ENCODE measurements at places on chromosomes 13 and 19.
A peak's percentile ranks its signal among the peaks of the same experiment; 100 is the strongest.

GRCh38 chr19:38974624-38975213 lies 823 bp downstream of the FBXO17 start:
- no peak for DNase-seq

GRCh38 chr19:55132453-55133129 lies 15.2 kb upstream of the PPP1R12C start:
- DNase-seq: no peak

DNA sequence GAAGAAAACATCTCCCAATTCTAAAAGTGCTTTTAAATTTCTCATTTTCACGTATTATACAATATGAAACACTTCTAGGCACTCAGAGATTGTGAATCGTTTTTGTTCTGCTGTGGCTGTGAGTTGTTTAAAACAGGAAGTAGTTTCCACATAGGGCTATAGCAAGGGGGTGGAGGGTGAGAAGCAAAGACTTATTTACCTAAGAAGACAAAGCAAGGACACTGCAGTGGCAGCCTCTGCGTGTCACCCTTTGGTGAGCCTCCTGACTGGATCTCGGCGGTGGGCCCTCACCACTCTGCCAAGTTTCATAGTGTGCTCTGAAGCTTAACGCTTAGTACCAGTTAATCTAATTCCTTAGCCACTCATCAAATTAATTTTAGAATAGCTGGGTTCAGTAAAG lies 56.8 kb downstream of the TNFSF13B start:
- peak; percentile 25 for DNase-seq

GRCh38 chr19:44776402-44777096 lies 1.1 kb upstream of the CBLC start:
- DNase-seq: no peak

DNA sequence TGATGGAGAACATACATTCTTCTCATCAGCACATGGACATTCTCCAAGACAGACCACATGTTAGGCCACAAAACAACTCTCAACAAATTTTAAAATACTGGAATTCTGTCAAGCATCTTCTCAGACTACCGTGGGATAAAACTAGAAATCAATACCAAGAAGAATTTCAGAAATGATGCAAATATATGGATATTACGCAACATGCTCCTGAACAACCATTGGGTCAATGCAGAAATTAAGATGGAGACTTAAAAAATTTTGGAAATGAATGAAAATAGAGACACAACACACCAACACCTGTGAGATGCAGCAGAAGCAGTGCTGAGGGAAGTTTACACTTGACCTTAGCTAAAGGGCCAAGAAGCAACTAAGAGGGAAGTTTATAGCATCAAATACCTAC lies 162.8 kb downstream of the CACNA1A start:
- DNase-seq: no peak

DNA sequence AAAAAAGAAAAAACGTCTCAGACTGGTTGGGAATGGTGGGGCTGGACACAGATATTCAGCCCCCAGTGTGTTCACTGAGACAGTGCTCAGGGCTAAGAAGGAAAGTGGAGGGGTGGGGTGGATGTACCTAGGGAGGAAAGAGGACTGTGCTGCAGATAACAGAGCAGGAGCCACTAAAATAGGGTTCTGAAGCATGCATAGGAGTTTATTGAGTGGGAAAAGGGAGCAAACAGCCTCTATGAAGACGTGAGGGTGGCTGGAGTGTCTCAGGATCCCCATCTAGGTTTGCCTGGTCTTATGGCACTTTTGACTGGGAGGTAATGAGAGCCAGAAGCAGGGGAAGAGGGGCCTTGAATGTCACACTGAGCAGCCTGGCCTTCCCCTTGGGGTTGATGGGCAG lies 3.4 kb downstream of the MEGF8 start:
- no peak for DNase-seq

GRCh38 chr19:31344403-31344802 lies 4.8 kb downstream of the TSHZ3 start:
- DNase-seq: no peak

GRCh38 chr13:41389580-41389979 lies 67.8 kb upstream of the RGCC start:
- DNase-seq: no peak

- DNase-seq: no peak
Measured at GRCh38 chr19:36837176-36837905, 846 bp downstream of the ZNF790 start.

DNA sequence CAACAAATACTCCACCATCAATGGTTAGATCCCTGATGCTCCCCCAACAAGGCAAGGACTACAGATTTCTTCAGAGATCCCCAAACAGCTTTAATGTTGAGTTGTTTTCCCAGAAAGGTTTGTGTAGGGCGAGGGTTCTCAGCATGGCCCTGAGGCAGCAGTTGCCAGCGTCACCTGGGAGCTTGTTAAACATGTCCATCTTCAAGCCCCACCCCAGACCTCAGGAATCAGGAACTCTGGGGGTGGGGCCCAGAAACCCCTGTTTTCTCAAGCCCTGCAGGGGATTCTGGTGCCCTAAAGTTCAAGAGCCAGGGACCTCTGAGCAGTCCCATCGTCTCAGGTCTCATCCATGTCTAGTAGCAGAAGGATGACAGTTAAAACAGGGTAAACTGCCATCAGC lies 9.6 kb downstream of the EFNB2 start:
- no peak for DNase-seq

DNA sequence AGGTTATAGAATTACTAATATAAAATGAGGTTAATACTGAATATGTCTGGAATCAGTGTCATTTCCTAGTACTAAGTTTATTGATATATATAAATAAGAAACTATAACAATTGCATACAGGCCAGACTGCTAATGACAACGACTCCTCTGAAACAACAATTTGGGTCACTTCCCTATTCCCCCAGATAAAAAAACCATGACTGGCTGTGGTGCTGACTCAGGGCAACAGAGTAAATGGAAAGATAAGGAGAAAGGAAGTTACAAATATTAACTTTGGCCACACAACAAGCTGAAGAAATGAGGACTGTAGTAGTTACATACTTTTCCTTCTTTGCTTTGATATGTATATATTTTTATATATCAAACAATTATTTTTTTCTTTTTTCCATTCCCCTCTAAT lies 263.7 kb upstream of the PCDH9 start:
- no peak for DNase-seq

- DNase-seq: no peak
Measured at GRCh38 chr13:51624695-51625345, 40.6 kb downstream of the WDFY2 start.

DNA sequence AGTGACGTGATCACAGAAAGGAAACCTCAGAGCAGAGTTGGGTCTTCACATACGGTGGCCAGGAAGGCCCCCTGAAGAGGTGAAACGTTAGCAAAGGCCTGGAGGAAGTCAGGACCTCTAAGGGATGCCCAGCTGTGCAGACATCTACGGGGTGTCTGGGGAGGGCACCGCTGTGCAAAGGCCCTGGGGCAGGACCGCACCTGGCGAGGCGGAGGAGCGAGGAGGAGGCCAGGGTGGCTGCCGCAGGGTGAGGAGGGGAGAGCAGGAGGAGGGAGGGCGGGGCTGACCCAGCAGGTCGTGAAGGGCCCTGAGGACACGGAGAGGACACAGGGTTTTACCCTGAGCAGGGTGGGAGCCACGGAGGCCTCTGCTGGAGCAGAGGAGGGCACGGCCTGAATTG lies 11.8 kb upstream of the MADCAM1 start:
- DNase-seq: no peak

GRCh38 chr13:67318860-67319259 lies 88.7 kb upstream of the PCDH9 start:
- DNase-seq: no peak

DNA sequence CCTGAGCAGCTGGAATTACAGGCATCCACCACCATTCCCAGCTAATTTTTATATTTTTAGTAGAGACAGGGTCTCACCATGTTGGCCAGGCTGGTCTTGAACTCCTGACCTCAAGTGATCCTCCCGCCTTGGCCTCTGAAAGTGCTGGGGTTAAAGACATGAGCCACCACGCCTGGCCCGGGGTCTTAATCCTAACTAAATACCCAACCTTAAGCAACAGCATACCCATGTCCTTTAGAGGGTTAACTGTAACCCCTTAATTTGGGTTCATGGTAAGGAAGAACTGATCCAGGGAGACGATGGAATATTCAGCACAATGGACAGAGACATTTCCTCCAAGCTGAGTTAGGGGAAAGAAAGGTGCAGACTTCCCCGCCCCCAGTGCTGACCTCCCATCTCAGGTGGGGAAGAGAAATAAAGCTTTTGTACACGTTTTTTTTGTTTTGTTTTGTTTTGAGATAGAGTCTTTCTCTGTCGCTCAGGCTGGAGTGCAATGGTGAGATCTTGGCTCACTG lies 8.7 kb upstream of the GALP start:
- no peak for DNase-seq

DNA sequence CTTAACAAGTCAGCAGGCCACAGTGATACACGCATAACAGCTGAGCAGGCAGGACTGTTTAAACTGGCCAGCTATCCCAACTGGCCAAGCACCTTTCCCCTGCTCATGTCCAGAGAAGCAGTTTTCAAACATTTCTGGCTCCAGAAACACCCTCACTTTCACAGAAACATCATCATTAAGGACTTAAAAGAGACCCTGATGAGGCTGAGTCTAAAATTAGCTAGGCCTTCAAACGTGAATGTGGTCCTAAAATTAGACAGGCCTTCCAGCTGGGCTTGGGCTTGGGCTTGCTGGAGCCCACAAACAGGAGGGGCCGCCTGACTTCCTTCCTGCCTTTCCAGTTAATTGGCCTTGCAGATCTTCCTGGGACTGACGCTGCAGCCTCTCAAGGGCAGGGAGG lies 334.2 kb downstream of the DNAJC15 start:
- DNase-seq: no peak

- peak; percentile 30 for DNase-seq
Measured at GRCh38 chr13:109704771-109705635, 81.4 kb downstream of the IRS2 start.

DNA sequence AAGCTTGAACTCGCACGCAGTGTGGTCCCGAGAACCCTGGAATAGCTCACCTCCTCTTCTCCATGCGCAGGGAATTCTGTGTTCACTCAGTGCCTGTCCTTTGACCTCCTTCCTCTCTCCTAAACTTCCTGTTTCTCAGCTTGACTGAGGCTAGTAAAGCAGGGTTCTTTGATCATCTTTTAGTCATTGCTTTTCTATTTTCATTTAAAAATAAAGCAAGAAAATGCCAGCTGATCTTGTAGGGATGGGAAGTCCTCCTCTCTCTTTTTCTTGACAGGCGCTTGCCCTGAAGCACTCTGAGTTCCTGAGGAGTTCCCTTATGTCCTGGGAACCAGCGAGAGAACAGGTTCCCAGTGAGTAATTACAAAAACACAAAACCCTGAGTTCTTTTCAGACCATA lies 62.8 kb downstream of the ARHGEF7 start:
- no peak for DNase-seq

- no peak for DNase-seq
Measured at GRCh38 chr19:35155441-35155840, 906 bp downstream of the FXYD5 start.

DNA sequence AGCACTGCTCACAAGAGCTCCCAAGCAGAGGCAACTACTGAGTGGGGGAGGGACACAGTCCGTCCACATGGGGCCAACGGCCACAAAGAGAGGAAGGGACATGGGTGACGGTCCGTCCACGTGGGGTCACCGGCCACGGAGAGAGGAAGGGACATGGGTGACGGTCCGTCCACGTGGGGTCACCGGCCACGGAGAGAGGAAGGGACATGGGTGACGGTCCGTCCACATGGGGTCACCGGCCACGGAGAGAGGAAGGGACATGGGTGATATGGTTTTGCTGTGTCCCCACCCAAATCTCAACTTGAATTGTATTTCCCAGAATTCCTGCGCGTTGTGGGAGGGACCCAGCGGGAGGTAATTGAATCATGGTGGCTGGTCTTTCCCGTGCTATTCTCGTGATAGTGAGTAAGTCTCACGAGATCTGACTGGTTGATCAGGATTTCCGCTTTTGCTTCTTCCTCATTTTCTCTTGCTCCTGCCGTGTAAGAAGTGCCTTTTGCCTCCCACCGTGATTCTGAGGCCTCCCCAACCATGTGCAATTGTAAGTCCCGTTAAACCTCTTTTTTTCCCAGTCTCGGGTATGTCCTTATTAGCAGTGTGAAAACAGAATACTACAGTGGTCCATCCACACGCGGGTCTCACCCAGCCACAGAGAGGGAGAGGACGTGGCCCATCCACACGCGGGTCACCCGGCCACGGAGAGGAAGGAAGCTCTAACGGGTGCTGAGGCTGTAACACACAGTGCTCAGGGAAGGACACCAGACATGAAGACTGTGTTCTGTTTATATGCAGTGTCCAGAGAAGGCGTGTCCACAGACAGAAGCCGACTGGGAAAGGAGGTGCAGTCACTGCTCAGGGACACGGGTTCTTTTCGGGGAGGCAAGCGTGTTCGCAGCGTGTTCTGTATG lies 48.5 kb downstream of the GAS6 start:
- DNase-seq: no peak

DNA sequence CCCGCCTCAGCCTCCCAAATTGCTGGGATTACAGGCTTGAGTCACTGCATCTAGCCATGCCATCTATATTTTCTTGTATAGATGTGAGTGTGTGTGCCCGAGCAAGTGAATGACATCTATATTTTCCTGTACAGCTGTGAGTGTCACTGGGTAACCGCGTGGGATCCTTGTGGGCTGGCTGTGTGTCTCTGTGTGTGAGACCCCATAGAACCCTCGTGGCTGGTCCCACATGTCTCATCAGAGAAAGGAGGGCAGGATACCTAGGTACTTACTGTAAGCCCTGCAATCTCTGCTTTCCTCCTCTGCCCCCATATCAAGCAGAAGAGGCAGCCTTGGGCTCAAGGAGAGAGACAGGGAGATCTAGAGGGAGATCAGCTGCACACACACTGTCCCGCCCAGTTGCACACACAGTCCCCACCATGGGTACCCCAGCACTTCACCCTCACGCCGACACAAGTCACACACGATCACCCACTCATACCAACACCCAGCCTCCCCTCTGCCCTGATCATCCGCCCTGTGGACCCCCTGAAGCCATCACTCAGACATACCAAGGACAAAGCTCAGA lies 655 bp downstream of the DENND1C start:
- no peak for DNase-seq

DNA sequence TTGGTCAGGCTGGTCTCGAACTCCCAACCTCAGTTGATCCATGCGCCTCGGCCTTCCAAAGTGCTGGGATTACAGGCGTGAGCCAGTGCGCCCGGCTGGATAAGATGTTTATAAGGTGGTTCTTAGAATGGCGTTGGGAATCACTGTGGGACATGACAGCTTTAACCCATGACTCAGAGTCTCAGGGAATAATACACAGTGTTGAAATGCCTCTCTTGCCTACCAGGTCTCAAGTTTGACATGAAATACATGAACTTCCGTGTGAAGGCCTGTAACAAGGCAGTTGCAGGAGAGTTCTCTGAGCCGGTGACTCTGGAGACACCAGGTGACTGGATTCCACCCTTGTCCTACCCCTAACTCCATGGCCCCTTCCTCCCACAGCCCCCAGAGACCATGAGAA lies 12.6 kb downstream of the FSD1 start:
- DNase-seq: no peak

- peak; percentile 83 for DNase-seq
Measured at GRCh38 chr19:3047496-3048189, 14.7 kb downstream of the TLE5 start.
